ENCODE measurements at places on chromosomes 6 and 20. TPM values are rescaled to one million over a fixed set of nuclear protein-coding genes. Genes with fewer than 3 reads are reported as not detected.

ZNF322 gene
- 21.6 TPM for total RNA-seq

WFDC2 gene
- 16.6 TPM for total RNA-seq

TBXT gene
- not detected for total RNA-seq

ESR1 gene
- 0.72 TPM for total RNA-seq

EPHA7 gene
- total RNA-seq, result 5.6 TPM

WTAP gene
- total RNA-seq, result 91.8 TPM

HLA-DRA gene
- total RNA-seq, result 43.7 TPM

EDN3 gene
- 22.7 TPM for total RNA-seq

- DNase-seq, result no peak
These were observed 4.7 kb downstream of the ZBTB24 start for GRCh38 chr6:109478222-109478805.

- peak; percentile 59 for DNase-seq
These were observed 177.1 kb upstream of the ARID1B start for GRCh38 chr6:156599978-156600590.

- DNase-seq, result no peak
These were observed 62.3 kb downstream of the LAMP5 start for GRCh38 chr20:9576695-9577094.

- DNase-seq, result no peak
These were observed 30.5 kb downstream of the CNR1 start for GRCh38 chr6:88135578-88136114.

DNA sequence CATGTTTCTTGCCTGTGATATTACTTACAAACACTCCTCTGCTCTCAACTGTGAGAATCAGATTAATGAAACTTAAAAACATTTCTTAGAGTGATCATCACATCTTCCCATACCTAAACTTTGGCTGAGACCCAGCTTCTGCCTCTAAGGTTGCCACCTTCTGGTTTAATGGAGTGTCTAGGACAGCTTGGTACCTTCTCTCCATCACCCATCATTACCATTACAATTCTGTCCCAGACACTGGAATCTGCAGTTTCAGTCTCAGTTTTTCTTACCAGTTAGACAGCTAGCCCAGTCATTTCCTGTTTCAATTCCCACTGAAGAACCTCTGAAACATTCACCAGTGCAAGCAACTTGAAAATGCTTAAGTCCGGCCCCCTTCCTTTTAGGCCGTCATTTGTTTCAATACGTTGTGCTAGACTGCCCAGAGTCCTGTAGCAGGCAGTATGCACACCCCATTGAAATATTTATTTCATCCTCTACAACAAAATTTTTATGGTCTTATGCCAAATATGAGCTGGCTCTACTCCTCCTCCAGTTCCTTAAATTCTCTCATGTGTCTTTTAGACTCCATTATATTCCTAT lies 107.0 kb upstream of the FOXO3 start:
- peak; percentile 24 for DNase-seq

- no peak for DNase-seq
These were observed 1.1 kb downstream of the BMP5 start for GRCh38 chr6:55874316-55874715.

GRCh38 chr6:54086439-54086838 lies 24.8 kb upstream of the MLIP start:
- no peak for DNase-seq

DNA sequence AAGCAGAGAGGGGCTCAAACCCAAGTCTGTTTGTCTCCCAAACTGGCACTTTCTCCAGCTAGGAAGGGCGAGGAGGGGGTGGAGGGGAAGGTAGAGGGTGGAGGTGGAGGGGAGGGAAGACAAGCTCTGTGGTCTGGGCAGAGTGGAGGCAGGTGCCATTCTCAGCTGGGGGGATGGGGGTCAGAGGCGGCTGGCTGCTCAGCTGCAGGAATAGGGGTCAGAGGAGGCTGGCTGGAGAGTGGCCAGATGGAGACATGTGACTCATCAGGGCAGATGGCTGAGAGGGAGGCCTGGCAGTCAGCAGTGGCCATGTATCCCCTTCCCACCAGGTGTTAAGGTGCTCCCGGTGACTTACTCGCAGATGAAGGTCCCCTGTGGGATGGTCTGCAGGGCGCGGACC lies 3.5 kb upstream of the SLC44A4 start:
- DNase-seq, result no peak

- no peak for DNase-seq
These were observed 14.9 kb downstream of the PEX3 start for GRCh38 chr6:143465546-143465945.

- DNase-seq, result no peak
These were observed 100.2 kb downstream of the PERP start for GRCh38 chr6:138007014-138007472.

- no peak for DNase-seq
These were observed 456.0 kb upstream of the PTCHD4 start for GRCh38 chr6:48567016-48567415.

DNA sequence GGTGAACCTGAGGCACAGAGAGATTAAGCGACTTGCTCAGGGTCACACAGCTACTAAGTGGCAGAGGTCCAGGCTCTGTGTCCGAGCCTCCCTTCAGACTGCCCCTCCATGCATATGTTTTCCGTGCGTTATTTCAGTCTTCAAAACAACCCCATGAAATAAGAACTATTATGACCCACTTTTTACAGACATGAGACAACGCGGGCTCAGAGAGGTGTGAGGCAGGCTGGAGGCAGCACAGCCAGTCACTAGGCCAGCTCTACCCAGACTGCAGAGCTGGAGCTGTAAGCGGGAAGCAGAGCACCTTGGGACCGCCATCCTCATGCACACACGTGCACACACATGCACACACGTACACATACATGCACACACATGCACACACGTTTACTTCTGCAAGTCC lies 62.3 kb downstream of the PSMG4 start:
- no peak for DNase-seq

- DNase-seq, result no peak
These were observed 8.0 kb upstream of the UTRN start for GRCh38 chr6:144277174-144277573.

GRCh38 chr20:49580813-49581174 lies 12.9 kb upstream of the PTGIS start:
- DNase-seq, result no peak

DNA sequence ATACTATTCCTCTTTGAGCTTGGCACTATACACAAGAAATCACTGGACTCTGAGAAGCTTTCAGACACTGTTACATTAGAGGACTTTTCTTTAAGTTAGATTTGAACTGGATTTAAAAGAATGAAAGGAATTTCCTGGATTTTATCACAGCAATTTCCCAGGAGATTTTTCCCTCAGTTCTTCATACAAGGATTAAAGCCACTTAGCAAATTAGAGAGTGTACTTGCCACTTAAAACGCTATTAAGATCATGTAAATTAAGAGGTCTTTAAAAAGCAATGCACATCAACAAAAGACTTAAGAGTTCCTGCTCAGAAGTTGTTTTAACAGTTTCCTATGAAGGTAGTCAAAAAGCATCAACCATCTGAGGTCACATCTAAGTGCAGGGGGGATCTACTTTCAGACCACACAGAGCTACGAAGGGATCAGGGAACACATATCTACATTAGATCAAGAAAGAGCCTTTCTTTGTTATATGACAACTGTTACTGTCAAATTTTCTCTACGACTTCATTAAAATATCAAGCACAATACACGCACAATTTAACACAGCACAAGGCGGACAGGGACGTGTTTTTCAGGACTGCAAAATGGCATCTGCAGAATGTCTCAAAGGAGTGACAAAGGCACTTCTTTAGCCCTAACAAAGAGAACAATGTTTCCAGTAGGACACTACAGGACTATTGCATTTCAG lies 65.8 kb downstream of the EPB41L2 start:
- DNase-seq, result peak; percentile 48

GRCh38 chr6:139330826-139331500 lies 39.2 kb upstream of the TXLNB start:
- DNase-seq, result no peak

GRCh38 chr20:55761797-55762196 lies 243.5 kb downstream of the CBLN4 start:
- no peak for DNase-seq

GRCh38 chr6:104689551-104690205 lies 170.0 kb downstream of the HACE1 start:
- no peak for DNase-seq

- DNase-seq, result no peak
These were observed 82.5 kb upstream of the PTPN1 start for GRCh38 chr20:50427719-50428083.

DNA sequence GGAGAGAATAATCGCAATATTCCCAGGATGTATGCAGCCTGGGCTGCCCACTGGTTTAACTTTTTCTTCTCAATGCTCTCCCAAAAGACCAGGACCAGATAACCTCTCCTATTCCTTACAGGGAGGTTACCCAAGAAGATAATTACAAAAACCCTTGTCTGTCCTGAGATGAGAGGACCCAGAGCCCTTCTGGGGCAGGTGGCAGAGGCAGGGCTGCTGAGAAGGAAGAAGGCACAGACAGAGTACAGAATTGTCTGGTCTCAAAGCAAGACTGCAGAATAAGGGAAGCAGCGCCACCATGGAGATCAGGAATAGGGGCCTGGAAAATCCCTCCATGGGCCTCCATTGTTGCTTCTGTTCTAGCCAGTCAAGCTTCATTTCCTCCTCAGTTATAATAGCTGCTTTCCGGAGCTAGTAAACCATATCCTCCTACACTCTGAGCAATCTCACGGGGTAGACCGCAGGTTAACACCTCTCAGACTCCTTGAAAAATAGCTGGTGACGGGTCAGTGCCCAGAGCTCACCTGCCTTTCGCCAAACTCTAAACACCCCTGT lies 463 bp upstream of the HLA-DMB start:
- DNase-seq, result peak; percentile 3

DNA sequence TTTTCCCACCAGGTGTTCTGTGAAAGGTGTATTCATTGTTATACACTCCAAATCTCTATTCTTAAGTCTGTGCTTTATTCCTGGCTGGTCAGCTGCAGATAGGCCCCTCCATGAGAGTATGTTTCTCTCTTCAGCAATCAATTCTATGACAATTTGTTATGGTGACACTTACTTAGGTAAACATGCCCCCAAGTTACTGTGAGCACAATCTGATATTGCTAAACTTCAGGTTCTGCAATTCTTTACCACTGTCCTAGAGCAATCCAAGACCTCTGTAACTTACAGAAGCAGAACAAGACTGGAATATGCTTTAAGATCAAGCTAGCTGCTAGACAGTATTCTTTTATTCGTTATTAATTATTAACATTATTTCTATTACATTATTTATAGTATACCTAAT lies 391.9 kb downstream of the FRK start:
- no peak for DNase-seq

Data from tongue (tissue), 3 donors.